ENCODE measurements at places on chromosomes 7 and 10. TPM values are rescaled to one million over a fixed set of nuclear protein-coding genes. Genes with fewer than 3 reads are reported as not detected.

ZNF518A gene
- total RNA-seq = 20.3 TPM

ANK3 gene
- 12.9 TPM for total RNA-seq

AZGP1 gene
- not detected for total RNA-seq

MACC1 gene
- total RNA-seq = 3.2 TPM

PDE6C gene
- total RNA-seq = not detected

MAGI2 gene
- total RNA-seq = 2.3 TPM

TUBB8 gene
- total RNA-seq = not detected

SFRP4 gene
- total RNA-seq = not detected

GOLGA7B gene
- total RNA-seq = 0.50 TPM

ZNF92 gene
- total RNA-seq = 7.2 TPM

PLCE1 gene
- total RNA-seq = not detected

PPP1R3C gene
- total RNA-seq = 11.3 TPM

FOXP2 gene
- 0.17 TPM for total RNA-seq

PIP gene
- total RNA-seq = not detected

GRCh38 chr7:13894377-13894776 is 95.1 kb downstream of the ETV1 start:
- DNase-seq = no peak

GRCh38 chr10:72257051-72257892 is 16.5 kb upstream of the DDIT4 start:
- no peak for DNase-seq

GRCh38 chr7:87154166-87154565 is 1.9 kb downstream of the DMTF1 start:
- DNase-seq = no peak

DNA sequence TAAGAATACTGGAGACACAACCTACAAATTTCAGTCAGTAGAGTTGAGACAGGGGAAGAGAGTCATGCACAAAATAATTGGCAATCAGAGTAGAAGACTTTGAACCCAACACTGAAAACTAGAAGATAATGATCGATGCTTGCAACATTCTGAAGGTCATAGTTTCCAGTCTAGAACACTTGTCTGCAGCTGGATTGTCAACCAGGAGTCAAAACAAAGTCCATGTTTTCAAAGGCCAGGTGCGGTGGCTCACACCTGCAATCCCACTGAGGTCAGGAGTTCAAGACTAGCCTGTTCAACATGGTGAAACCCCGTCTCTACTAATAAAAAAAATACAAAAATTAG is 26.8 kb upstream of the SMURF1 start:
- no peak for DNase-seq

GRCh38 chr7:134712196-134712595 is 65.5 kb downstream of the BPGM start:
- no peak for DNase-seq

DNA sequence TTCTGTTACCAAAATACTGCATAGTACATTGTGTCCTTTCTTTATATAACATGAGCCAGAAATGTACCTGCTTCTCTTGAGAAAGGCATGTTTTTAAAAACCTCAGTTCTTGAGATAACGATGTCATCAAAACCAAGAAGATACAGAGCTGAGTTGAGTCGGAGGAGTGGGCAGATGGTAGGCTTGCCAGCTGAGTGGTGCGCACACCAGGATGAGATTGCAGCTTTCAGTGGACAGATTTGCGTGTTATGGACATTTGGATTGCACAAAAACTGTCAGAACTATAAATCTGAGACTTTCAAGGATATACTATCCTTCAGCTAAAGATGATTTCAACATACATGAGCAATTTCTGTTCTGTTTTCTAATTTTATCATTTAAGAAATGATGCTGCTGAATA is 25.0 kb downstream of the PRKAR2B start:
- DNase-seq = no peak

- peak; percentile 70 for DNase-seq
Measured at GRCh38 chr10:14244801-14245211, 85.9 kb downstream of the FRMD4A start.

GRCh38 chr10:131273476-131273875 is 38.0 kb downstream of the TCERG1L start:
- no peak for DNase-seq

- no peak for DNase-seq
Measured at GRCh38 chr7:44291066-44291732, 34.2 kb downstream of the CAMK2B start.

GRCh38 chr7:140621401-140622021 is 19.1 kb downstream of the DENND2A start:
- peak; percentile 88 for DNase-seq

- peak; percentile 77 for DNase-seq
Measured at GRCh38 chr10:22681783-22682183, 32.6 kb downstream of the PIP4K2A start.

GRCh38 chr7:149856583-149856982 is 17.2 kb upstream of the ATP6V0E2 start:
- DNase-seq = no peak

GRCh38 chr10:122497241-122497640 is 35.9 kb downstream of the HTRA1 start:
- no peak for DNase-seq

DNA sequence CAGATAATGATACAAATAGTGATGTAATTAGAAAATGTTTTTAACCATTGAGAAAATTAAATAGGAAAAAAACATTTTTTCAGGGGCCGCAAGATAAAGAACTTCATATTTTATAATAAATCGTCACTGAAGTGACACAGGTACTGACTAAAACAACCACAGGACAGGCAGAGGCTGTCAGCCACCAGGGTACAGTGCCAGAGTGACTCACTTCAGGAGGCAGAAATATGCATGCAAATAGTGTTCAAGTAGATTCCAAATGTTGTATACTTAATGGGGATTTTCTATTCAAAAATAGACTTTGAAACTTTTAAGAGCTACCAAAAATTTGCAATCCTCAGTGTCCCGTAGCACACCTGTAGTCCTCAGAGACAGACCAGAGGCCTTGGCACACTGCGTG is 68.6 kb downstream of the FRMPD2 start:
- peak; percentile 7 for DNase-seq

DNA sequence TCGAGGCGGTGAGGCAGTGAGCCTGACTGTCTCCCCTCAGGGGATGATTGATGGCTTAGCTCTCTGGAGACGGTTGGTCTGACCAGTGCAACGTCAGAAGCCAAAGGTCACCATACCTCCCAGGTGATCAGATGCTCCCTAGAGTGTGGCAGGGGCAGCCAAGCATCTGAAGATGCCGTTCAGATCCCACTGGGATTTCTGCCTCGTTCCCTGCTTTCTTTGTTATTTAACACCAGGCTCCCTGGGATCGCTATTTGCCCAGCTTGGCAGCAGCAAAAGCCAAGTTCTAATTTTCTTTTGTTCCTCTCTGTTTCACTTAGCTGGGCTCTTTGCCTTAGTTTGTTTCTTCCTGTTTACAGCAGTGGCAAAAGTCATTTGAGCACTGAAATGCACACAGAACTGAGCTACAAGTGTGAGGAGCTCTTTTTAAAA is 53.5 kb upstream of the SVIL start:
- no peak for DNase-seq

DNA sequence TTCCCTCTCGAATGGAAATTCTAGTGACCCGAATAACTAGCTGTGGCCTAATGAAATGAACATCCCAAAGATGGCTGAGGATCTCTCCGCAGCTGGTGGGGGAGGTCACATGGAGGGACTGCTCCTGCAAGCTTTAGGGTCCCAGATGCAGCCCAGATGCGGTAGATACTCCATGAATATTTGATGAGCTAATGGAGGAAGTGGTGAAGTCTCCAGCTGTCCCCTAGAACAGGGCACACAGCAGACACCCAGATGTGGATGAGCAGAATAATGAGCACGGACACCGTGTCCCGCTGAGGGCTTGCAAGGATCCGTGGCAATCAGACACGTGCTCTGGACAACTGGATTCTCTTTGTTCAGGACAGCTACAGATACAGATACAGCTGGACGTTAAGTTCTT is 59.2 kb downstream of the DENND2A start:
- no peak for DNase-seq

GRCh38 chr7:23531050-23531793 is 559 bp downstream of the TRA2A start:
- peak; percentile 67 for DNase-seq

- DNase-seq = no peak
Measured at GRCh38 chr10:74419491-74419951, 268.5 kb downstream of the ADK start.

DNA sequence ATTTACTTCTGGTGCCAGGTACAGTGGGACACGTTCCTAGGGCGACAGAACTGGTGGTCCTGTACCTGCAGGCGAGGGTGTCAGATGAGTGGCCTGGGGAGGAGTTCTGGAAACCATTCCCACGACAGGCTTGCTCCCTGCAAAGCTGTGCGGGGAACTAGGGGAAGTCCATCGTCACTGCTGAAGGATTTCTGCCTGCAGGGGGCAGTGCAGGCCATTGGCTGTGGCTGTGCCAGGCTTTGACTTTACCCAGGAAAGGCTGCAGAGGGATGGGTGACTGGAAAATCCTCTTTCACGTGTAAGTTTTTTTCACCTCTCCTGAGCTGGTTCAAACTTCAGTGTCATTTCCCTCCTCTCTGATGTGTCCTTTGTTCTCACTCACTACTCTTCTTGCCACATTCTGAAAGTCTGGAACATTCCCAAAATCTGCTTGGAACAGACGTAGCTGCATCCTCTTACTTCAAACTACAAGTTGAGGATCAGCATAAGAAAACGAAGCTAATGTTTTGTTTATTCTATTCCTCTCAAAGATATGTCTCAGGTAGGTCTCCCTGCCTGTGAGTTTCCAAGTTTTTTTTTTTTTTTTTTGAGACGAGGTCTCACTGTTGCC is 126.5 kb downstream of the SH2D4B start:
- DNase-seq = peak; percentile 66

GRCh38 chr10:114022766-114023597 is 20.7 kb upstream of the ADRB1 start:
- no peak for DNase-seq

DNA sequence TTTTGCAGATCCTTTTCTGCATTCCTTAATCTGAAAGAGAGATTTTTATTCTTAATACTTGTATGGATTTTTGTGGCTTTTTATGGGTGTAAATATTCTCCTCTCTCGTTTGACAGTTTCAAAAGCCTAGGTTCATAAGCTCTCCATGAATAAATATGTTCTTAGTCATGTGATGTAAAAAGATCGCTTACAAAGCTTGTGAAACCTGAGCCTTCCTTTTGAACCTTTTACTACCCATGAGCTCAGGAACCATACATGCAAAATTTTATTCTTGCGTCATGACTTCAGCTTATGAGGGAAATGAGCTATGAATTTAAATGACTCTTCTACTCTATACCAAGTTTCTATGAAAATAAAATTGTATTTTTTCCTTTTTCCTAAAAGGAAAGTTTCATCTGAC is 98.7 kb downstream of the POLL start:
- DNase-seq = peak; percentile 24

GRCh38 chr10:67076144-67076543 is 150.3 kb downstream of the LRRTM3 start:
- DNase-seq = no peak
